Stimulated activated CD8-positive, alpha-beta memory T cell treated with anti-CD3 and anti-CD28 coated beads, Interleukin-7, amount 100 ng/mL, for 24 hours (primary cell): ENCODE measurements at places on chromosomes 1 and 21.

GRCh38 chr21:24826822-24827221 lies 780.5 kb downstream of the MRPL39 start:
- DNase-seq, result no peak

- no peak for DNase-seq
These were observed 80.9 kb downstream of the ATP1A1 start for GRCh38 chr1:116453906-116454305.

- no peak for DNase-seq
These were observed 207.9 kb upstream of the C1orf87 start for GRCh38 chr1:60281360-60281932.

GRCh38 chr21:40845441-40845995 lies 1.4 kb downstream of the DSCAM start:
- DNase-seq, result no peak

GRCh38 chr1:246450611-246451251 lies 56.3 kb downstream of the SMYD3 start:
- DNase-seq, result no peak

DNA sequence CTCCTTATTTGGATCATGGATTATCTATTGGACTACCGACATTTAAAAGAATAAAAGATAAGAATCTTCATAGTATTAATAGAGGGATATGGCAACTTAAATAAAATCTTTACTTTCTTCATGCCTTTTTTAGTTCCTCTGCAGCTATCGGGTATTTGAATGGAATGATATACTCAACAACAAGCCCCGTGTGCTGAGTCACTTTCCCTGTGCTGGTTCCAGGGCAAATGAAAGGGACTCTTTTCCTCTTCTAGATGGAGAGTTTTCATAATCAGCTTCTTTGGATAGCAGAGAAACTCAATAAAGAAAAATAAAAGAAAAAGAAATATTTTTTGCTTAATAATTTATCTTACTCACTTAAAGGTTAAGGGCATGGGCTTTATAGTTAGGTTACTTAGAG lies 213.7 kb downstream of the LRRC40 start:
- DNase-seq, result no peak

GRCh38 chr1:24776821-24777220 lies 31.6 kb downstream of the CLIC4 start:
- DNase-seq, result no peak

GRCh38 chr1:63991685-63992084 lies 211.7 kb upstream of the UBE2U start:
- DNase-seq, result no peak

DNA sequence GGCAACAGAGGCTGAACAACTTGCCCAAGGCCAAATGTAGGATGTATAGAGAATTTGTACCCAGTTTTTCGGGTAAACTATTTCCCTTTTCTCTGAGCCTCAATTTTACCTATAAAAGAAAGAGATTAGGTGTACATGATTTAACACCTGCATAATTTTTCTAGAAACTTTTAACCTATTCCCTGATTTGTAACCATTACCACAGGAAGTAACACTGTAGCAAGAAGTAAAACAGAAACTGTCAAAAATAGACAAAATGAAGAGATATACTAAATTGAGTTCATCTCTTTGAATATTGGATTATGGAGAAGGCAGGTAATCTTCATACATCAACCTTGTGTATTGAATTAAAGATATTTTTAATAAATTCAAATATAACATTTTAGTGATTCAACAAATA lies 136.2 kb downstream of the ZC3H11B start:
- DNase-seq, result no peak

DNA sequence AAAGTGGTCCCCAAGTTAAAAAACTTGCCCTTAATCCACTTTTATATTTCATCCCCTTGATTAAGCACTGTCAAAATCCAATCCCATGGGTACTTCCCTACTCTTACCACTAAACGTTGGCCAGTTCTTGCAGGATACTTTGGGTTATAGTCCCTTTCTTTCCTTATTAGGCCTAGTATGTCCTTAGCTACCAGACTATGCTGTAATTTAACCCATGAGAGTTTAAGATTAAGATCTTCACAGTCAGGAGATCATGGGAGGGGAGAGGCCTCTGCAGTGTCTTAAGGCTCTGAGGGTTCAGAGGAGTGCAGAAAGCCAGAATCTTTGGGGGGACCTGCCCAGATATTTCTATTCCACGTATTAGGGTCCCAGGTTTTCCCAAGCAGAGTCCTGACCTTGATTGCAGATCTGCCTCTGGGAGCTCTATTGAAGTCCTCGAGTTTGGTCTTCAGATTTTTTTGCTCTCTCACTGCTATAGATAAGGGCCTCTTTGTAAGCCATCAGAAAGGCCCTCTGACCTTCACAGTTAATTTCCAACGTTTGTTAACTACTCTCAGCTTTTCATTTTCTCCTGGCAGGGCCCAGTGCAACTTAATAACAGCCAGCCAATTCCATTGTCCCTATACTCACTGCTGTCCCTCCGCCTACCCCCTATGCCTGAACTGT lies 9.0 kb upstream of the CGN start:
- DNase-seq, result no peak

- no peak for DNase-seq
These were observed 60.2 kb downstream of the DAB1 start for GRCh38 chr1:57363643-57364042.

DNA sequence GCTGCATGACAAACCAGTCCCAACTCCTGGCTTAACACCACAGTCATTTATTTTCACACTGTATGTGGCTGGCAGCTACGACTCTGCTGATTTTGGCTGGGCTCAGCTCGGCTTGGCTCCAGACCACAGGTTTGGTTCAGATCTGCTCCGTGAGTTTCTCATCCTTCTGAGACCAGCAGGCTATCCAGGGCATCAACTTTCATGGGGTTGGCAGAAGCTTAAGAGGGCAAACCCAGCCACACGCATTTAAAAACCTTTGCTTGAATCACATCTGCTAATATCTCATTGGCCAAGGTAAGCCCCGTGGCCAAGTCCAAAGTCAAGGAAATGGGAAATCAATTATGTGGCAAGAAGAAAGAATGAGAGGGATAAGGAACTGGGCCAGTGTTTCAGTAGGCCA lies 574.2 kb downstream of the MATN1 start:
- no peak for DNase-seq

DNA sequence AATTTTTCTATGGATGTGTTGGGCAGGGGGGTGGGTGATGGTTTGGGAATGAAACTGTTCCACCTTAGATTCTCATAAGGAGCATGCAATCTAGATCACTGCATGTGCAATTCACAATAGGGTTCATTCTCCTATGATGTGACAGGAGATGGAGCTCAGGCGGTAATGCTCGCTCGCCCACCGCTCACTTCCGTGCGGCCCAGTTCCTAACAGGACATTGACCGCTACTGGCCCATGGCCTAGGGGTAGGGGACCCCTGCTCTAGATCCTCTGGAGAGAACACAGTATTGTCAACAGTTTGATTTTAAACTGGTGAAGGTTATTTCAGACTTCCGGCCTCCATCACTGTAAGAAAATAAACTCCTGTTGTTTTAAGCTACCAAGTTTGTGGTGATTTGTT lies 55.0 kb upstream of the USH2A start:
- DNase-seq, result no peak

- DNase-seq, result no peak
These were observed 6.0 kb downstream of the TFF1 start for GRCh38 chr21:42360317-42360716.

DNA sequence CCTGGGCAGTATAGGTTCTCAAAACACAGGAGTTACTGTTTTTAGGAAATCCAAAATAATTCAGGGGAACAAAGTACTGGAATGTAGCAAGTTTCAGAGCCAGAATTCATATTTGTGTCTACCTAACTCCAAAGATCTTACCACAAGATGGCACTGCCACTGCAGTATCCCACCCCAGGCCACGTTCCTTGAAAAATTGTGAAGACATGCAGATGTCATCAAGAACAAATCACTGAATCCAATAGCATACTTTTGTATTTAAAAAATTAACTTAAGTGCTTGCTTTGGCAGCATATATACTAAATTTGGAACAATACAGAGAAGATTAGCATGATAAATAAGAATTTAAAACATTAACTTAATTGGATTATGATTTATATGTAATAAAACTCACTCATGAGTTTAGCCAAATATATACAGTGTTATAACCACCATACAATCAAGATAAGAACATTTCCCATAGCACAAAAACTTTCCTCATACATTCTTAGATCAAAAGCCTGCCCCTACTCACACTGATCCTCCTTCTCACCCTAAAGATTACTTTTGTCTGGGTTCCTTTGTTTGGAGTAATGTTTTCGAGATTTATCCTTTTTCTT lies 209.9 kb downstream of the FAF1 start:
- DNase-seq, result no peak

GRCh38 chr1:92980732-92981647 lies 19.7 kb upstream of the DIPK1A start:
- DNase-seq, result no peak
